NB4 (cell line): ENCODE measurements at places on chromosomes 1 and 21.

- DNase-seq: no peak
Measured at GRCh38 chr1:32151319-32151787, 28.1 kb upstream of the TXLNA start.

- peak; percentile 84 for DNase-seq
Measured at GRCh38 chr1:115641762-115642167, at the start of gene VANGL1. VANGL1 (plus strand) TSS chr1:115641970; CDS start chr1:115651414, 9,444 bp downstream.

- DNase-seq: peak; percentile 64
Measured at GRCh38 chr1:156797212-156797871, 19.3 kb downstream of the SH2D2A start.

- no peak for DNase-seq
Measured at GRCh38 chr21:41207401-41208375, 39.7 kb downstream of the BACE2 start.

GRCh38 chr1:2530513-2531361 lies 674 bp upstream of the HES5 start:
- DNase-seq: no peak

- peak; percentile 90 for DNase-seq
Measured at GRCh38 chr1:15952317-15953258, 23.3 kb downstream of the ZBTB17 start.

GRCh38 chr1:19100028-19100427 lies 110.0 kb downstream of the UBR4 start:
- no peak for DNase-seq
